ENCODE measurements at places on chromosomes 7 and 10.

DNA sequence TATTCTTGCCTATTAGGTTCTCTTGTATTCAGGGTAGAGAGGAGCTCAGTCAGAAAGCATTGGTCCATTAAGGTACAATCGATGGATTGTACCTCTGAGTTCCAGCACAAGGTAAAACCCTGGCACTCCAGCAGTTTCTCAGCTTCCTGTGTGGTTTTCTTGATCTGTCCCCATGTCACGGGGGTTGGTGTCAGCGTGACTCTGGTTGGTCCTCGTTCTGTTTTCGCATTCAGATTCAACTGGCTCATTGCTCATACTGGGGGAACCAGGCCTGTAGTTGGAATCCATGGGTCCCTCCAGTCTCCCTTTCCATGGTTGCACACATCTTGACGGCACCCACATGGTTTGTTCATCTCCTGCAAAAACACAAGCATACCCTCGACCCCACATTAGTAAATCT is 32.7 kb upstream of the RASGEF1A start:
- DNase-seq, result no peak

GRCh38 chr10:17022466-17022825 is 107.2 kb downstream of the CUBN start:
- DNase-seq, result no peak

DNA sequence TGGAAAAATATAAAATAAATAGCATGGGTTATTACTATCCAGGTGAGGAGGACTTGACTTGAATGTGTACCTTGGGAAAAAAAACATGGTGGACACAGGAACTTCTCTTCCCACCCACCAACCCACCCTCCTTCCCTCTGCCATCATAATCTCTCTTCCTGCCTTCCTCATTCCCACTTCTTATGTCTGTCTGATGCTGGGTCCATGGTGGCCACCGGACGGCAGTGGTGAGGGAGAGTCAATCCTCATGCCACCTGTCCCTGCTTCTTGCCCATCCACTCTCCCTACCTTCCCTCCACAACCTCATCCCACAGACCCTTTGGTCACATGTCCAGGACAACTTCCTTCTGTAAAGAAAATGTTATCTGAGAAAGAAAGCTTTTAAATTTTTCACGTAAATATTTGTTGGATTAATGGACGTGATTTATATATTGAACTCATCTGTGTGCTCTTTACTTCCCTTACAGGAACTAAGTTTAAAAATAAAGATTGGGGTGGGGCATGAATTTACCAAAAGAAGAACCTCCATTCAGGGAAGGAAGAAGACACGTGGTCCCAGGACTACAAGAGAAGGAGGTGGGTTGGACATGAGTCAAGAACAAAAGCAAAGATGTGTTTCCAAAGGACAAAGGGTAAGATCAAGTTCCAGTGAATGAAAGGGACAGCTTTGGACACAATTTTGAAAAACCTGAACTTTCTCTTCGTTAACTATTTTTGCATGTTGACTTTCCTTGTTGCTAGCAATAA is 104.5 kb downstream of the PIP4K2A start:
- no peak for DNase-seq

DNA sequence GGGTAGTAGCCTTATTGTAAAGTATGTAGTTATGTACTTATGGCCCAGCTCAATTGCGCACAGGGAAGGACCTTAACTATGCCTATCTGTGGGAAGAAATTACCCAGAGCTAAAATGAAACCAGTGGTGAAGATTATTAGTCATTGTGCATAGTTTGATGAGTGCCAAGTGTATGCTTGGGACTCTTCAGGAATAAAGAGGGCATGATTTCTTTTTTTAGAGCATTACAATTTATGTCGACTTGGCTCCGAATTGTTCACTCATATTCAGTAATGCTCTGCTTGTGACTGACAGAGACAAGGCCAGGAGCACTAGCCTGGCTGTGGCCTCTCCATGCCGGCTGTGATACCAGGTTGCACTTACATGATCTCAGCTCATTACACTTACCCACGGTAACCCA is 269.5 kb downstream of the TRIL start:
- DNase-seq, result peak; percentile 50

DNA sequence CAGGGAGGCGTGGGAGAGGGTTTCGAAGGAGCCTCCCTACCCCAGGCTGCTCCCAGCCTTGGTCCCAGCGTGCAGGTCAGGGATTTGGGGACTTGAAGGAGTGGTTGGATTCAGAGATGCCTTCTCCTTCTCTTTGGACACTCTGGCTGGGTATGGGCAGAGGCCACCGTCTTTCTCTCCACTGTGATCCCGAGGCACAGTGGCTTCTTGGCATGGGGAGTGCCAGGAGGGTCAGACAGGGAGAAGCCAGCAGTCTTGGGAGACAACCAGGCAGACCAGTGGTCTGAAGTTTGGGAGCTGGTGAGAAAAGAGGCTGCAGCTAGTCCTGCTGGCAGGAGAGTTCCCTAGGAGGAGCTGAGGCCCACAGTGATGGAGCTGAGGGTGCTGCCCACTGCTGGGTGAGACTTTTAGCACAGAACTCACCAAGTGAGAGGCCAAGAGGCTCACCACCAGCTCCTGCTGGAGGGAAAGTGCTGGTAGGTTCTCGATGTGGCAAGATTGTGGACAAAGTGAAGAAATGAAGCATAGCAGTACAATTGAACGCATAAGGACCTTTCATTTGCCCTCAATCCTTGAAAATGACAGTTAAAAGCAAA is 35.2 kb upstream of the WDFY4 start:
- no peak for DNase-seq

DNA sequence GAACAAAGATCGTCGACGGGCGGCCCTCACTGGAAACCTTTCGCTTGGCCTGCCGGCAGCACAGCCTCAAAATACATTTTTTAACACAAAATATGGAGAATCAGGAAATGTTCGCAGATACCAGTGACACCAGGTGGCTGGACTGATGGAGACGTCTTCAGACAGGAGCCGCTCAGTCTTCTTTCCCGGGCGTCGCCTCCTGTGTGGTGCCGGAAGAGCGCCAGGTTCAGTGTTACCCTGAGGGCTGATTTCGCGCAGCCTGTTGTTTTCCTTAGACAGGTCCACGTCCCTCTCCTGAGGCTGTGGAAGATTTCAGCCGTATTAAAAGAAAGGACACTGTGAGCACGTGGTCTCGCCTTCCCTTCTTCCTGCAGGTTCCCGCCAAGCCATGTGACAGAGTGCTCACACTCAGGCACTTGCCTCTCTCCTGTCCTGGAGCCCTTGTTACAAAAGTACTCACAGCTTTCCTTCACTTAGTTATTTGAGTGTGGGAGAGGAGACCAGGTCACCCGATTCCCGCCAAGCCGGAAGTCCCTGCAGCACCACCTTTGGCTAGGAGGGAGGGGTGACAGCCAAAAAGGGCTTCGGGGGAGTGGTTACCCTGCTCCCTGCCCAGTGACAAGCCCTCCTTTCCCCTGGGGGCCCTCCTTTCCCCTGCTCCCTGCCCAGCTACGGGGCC is 21.7 kb upstream of the PWWP2B start:
- DNase-seq, result no peak

- no peak for DNase-seq
Observed at GRCh38 chr7:131522325-131522930, 34.0 kb downstream of the PODXL start.

- DNase-seq, result no peak
Observed at GRCh38 chr7:27948861-27949260, 208.9 kb downstream of the TAX1BP1 start.

- peak; percentile 78 for DNase-seq
Observed at GRCh38 chr10:112271982-112272381, 11.2 kb upstream of the TECTB start.

- no peak for DNase-seq
Observed at GRCh38 chr10:132691711-132692153, 94.2 kb downstream of the NKX6-2 start.

DNA sequence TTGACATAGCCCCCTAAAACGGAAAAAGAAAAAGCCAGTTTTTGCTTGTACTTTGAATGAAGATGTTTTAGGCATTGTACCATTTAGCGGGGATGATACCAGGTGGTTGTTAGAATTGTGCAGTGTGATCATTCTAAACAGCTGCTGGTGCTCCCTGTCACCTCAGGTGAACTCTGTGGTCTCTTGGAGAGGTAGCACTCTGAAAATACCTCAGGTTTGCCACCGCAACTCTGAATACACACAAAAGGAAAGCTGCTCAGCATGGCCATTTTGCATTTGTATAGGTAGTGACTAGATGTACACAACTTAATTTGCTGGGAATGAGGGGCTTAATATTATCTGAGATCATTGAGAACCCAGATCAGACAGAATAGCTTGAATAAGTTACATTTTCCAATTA is 52.6 kb downstream of the PLEKHA8 start:
- DNase-seq, result no peak

DNA sequence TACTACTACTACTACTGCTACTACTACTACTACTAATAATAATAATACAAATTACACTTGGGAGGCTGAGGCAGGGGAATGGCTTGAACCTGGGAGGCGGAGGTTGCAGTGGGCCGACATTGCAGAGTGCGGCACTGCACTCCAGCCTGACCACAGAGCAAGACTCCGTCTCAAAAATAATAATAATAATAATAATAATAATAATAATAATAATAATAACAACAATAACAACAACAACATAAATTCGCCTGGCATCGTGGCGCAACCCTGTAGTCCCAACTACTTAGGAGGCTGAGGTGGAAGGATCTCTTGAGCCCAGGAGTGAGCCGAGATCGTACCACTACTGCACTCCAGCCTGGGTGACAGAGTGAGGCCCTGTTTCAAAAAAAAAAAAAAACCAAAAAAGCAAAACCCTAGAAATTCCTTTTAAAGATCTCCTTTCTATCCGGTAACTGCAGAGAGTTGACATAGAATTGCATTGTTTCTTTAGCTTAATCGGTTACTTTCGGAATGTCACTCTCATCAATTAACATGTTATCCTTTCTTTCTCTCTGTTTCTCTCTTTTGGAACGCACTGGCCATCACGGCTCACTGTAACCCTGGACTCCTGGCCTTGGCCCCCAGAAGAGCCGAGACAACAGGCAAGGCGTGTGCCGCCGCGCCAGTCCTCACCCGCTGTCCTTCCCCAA is 972 bp downstream of the PHYH start:
- no peak for DNase-seq

- DNase-seq, result no peak
Observed at GRCh38 chr7:147465223-147465622, 1125.3 kb upstream of the C7orf33 start.

DNA sequence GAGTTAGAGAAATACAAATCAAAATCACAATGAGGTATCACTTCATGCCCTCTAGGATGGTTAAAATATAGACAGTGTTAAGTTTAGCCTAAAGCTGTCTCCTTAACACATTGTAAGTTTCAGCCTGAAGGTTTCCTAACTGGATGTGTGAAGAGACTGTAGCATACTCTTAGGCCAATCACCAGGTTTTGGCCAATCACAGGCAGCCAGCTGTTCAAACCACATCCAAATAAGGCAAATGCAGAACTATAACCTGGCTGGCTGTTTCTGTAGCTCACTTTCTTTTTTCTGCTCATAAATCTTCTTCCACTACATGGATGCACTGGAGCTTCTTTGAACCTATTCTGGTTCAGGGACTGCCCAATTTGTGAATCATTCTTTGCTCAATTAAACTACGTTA is 19.7 kb downstream of the ESYT2 start:
- DNase-seq, result no peak

- DNase-seq, result no peak
Observed at GRCh38 chr7:131889572-131890150, 333.2 kb upstream of the PODXL start.

- no peak for DNase-seq
Observed at GRCh38 chr10:74787457-74787856, 38.9 kb upstream of the KAT6B start.

DNA sequence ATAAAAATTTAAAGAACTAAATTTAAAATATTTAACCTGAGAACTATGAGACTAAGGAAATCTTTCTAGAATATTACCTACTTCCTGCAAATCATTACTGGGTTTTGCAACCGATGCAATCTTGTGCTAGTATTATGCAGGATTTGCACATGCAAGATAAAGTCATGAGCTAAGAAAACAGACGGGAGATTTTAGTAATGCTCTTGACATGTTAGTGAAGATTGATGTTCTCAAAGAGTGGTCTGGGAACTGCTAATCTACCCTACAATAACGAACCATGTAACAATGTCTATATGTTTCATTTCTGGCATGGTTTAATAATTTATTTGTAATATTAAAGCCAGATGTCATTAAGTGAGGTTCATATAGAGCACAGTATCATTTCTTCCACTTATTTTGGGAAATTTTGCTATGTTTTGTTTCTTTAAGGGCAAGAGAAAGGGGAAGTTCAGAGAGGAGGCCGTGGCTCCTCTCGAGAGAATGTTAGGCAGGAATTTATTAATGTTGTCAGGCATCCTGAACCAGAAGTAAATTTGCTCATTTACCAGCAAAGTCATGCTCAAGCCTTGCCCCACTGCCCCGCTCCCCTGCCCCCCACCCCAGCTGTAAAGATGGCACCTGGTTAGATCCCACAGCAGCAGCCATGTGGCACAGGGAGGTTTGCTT is 22.8 kb downstream of the LRRC17 start:
- no peak for DNase-seq

DNA sequence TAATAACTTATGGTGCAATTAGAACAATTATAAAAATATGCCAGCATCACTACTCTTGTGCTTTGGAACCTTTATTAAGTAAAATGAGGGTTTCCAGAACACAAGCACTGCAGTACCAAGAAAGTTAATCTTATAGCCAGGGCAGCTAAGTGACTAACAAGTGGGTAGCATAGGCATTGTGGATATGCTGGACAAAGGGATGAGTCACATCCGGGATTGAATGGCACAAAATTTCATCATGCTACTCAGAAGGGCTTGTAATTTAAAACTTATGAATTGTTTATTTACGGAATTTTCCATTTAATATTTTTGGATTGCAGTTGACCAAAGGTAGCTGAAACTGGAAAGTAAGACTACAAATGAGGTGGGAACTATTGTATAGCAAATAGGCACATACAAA is 250.6 kb downstream of the C7orf25 start:
- peak; percentile 80 for DNase-seq

DNA sequence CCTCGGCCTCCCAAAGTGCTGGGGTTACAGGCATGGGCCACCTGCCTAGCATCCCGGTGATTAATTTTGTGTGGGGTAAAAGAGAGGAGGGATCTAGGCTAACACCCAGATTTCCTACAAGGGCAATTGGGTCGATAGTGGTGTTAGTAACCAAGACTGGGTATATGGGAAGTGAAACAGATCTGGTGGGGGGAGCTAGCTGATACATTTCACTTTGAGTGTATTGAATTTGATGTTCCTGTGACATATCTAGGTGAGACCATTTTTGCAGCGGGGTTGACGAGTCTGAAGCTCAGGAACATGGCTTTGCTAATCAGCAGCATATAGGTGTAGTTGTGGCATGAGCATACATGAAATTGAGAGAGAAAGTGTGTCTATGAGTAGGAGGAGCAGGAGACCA is 12.0 kb downstream of the CLCN1 start:
- no peak for DNase-seq

DNA sequence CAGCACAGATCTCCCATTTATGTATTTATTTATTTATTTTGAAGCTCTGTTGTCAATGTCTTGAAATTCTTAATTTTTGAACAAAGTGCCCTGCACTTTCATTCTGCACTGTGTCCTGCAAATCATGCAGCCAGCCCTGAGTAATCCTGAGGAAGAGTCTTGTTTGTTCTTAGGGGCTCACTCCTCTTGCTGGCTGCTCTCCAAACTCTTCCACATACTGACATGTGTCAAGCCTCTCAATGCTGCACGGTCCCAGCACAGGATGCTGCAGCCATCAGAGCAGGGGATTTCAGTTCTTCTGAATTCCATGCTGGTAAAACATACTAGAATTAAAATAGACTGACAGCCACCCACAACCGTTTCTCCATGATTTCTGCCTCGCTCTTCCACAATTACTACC is 207.2 kb downstream of the PARD3 start:
- DNase-seq, result peak; percentile 9

GRCh38 chr10:104325436-104326435 is 12.5 kb downstream of the ITPRIP start:
- no peak for DNase-seq
